ENCODE measurements at places on chromosomes 7 and 10.

DNA sequence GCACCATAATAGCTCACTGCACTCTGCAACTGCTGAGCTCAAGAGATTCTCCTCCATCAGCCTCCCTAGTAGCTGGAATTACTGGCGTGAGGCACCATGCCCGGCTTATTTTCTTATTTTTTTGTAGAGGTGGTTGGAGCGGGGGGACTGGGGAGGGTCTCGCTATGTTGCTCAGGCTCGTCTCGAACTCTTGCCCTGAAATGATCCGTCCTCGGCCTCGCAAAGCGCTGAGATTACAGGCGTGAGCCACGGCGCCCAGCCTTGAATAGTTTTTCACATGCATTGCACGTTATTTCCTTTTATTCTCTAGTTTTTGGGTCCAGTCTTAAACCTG, 526 bp upstream of the LAMTOR4 start:
- DNase-seq: no peak

GRCh38 chr10:114635101-114635500, 23.0 kb downstream of the ABLIM1 start:
- no peak for DNase-seq

DNA sequence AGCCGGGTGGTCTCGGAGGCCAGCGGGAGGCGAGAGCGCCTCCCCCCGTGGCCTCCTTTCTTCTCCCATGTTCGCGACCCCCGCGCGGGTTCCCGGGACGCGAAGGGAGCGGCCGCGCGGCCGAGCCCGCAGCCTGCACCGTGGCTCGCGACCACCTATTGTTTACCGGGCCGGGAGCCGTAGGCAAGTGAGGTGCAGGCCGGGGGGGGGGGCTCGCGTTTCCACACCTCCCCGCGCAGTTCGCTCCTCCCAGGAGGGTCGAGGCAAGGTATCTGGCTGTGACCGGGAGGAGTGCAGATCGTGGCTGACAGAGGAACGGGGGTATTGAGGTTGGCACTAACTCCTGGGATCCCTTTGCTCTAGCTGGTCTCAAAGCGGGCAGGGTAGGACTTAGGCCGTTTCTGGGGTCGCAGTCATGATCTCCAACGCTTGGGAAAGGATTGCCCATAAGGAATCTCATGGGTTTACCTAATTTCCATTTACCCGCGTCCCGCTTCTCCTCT, 734 bp downstream of the PTPN12 start:
- DNase-seq: peak; percentile 62

DNA sequence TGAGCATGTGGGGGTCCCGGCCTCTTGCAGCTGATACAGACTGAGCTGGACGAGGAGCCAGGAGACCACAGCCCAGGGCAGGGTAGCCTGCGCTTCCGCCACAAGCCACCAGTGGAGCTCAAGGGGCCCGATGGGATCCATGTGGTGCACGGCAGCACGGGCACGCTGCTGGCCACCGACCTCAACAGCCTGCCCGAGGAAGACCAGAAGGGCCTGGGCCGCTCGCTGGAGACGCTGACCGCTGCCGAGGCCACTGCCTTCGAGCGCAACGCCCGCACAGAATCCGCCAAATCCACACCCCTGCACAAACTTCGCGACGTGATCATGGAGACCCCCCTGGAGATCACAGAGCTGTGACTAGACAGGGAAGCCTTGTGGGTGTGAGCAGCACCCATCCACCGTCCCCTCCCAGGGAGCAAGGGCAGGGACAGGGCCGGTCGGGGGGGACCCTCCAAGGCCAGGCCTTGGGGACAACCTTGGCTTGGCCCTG, 36.1 kb downstream of the PSAP start:
- DNase-seq: no peak

GRCh38 chr7:5631752-5632151, 149.7 kb downstream of the RNF216 start:
- no peak for DNase-seq

DNA sequence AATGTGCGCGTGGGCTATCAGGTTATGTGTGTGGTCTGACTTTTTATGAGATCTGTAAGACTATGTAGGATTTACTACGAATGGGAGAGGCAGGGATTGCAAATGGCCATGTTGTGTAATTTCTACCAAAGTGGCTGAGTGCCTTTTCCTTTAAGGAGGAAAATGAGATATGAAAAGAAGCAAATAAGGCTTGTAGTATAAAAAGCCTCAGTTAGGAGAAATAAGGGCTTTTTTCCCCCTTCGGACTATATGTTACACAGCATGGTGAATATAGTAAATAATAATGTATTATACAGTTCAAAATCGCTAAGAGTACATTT, 447 bp upstream of the GPAM start:
- DNase-seq: peak; percentile 52

DNA sequence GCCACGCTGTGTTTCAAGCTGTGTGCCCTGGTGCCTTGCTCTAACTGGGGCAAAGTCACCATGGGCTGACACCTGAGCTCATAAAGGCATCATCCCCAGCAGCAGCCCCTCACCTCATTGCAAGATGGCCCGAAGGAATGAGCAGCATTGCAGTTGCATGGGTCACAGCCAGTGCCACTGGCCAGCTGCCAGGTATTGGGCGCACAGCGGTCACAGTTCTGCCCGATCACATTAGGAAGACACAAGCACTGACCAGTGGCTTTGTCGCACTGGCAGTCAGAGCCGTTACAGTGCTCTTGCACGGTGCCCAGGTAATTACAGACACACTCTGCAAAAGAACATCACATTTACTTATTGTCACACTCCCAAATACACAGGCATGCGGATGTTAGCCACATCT, 51.1 kb downstream of the LAMB1 start:
- DNase-seq: no peak

DNA sequence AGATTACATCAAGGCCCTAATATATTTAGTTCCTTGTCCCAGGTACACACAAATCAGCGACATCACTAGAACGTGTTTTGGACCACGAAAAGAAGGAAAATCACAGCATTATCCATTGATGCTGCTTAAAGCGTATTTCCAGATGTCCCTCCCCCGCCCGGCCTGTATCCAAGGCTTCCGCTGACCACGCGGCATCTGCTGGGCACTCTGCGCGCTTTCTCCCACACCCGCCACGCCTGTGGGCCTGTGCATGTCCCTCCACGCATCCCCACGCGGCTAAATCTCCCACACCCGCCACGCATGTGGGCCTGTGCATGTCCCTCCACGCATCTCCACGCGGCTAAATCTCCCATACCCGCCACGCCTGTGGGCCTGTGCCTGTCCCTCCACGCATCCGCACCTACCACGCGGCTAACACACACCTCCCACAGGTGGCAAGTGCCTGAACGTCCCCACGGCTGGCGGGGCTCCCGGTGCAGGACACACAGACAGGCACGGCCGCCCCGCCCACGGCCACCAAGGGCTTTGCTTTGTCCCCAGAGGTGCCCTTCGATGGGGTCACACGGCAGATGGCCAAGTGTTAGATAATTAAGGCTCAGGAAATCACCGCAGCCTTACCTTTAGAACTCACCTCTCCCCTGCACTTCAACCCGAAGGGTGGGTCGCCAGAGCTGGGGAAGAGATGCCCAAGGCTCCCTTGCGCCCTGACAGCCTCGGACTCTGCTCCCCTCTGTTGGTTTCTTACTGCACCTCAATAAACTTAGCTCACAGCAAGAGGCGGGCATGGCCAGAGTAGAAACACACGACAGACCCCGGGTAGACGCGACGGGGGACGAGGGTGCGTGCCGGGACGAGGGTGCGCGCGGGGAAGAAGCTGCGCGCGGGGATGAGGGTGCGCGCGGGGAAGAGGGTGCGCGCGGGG, 49.5 kb downstream of the DIP2C start:
- no peak for DNase-seq
